Thymus (tissue), 14 donors: ENCODE measurements at places on chromosomes 1 and 21. TPM values are rescaled to one million over a fixed set of nuclear protein-coding genes. Genes with fewer than 3 reads are reported as not detected.
A peak's percentile ranks its signal among the peaks of the same experiment; 100 is the strongest.

DNA sequence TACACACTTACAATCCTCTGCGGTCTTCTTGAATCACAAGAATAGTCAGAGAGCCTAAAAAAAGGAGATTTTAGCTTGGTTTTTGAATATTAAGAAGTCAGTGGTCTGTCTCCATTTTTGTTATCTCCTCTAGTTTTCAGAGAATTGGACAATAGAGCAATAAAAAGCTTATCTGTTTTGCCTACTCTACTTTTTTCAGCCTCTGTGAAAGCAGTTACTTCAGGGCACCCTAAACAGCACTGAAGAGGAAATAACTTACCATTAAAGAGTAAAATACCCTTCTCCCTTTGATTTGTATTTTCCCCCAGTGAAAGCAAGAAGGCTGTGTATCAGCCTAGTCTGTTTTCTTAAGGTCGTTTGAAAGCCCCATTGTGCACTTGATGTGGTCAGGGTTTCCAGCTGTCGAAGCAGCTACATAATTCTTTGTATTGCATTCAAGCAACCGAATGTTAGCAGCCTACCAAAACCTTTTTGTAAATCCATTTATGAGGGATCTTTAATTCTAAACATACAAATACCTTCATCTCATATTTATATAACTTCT lies 1.0 kb downstream of the NTMT2 start:
- H3K4me3 ChIP-seq: no peak overlapping the region
- peaks cover 6% of the 10 kb centered on the region for H3K4me1 ChIP-seq
- H3K27ac ChIP-seq: no peak overlapping the region
- DNase-seq: peak; percentile 71
- H3K36me3 ChIP-seq: no peaks in the 10 kb centered on the region
- no peaks in the 10 kb centered on the region for H3K27me3 ChIP-seq

DNA sequence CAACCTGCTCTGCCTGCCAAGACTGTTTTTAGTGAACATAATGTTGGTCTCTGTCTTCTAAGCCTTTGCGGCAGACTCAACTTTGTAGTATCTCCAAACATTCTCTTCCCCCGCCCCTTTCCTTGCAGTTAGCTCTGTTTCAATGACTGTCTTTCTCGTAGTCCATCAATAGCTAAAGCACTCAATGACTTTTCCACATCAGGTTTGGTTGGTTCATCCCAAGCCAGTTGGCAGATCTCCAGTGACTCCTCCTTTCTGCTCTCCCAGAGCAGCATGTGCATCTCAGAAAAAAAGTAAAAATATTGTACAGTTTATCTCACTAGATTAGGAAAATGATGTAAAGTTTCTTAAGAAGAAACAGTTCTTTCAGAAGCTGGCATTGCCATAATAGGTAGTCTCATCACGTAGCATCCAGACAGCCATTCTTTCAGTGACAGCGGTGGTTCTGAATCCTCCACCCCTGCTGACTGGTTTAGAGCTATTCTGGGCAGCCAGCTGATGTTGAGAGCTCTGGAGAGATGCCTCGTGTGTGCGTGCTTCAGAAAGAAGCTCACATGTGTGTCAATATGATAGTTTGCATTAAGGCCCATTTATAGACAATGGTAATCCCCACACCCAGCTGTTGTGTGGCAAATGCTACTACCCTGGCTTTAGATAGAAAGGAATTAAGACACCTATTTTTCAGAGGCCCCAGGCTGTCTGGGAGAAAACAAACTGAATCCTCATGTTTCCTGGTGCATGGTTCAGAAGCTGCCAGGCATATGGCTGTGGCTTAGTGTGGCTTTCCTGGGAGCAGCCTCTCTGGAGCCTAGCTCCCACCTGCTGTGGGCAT lies 53.2 kb downstream of the CNN3 start:
- no peaks in the 10 kb centered on the region for H3K36me3 ChIP-seq
- no peak overlapping the region for H3K4me3 ChIP-seq
- no peaks in the 10 kb centered on the region for H3K27me3 ChIP-seq
- H3K27ac ChIP-seq: no peak overlapping the region

The EXO5 gene
- 12.2 TPM for total RNA-seq

The NMNAT2 gene
- 0.28 TPM for total RNA-seq

The PTGFRN gene
- total RNA-seq: 19.7 TPM

DNA sequence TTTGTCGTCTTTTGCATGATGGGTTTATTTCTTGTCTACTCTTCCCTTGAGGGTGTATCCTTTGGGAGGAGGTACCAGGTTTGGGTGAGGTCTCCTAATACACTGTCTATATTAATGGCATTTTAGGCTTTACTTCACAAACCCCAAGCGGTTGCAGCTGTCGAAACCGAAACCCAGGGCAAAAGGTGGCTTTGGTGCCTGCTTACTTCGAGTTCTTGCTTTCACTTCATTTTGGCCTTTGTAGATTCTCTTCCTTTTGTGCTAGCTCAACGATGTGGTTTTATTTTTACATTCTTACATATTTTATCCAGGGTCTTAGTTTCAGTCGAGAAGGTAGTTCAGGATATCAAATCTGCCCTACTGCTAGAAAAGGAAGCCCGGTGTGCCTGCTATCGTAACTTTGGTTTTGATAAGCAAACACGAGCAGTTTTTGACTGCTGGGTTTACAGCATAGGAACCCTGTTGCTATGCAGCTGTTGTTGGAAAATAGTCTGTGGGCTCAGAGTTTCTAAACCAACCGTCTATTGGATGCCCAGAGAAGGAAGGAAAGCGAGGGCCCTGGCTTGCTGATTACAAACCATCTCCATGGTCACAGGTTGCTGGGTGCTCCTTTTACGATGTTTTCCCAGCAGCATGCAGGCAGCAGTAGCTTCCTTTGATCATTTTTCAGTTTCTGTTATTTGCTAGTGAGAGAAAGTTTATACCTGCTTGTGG lies 9.8 kb upstream of the TSPAN2 start:
- H3K4me1 ChIP-seq: peaks cover 12% of the 10 kb centered on the region
- peak overlapping the region; percentile 91 for H3K27ac ChIP-seq
- no peaks in the 10 kb centered on the region for H3K27me3 ChIP-seq
- DNase-seq: peak; percentile 95

The RCSD1 gene
- 95.8 TPM for total RNA-seq
